ENCODE measurements at places on chromosomes 12 and 14.

DNA sequence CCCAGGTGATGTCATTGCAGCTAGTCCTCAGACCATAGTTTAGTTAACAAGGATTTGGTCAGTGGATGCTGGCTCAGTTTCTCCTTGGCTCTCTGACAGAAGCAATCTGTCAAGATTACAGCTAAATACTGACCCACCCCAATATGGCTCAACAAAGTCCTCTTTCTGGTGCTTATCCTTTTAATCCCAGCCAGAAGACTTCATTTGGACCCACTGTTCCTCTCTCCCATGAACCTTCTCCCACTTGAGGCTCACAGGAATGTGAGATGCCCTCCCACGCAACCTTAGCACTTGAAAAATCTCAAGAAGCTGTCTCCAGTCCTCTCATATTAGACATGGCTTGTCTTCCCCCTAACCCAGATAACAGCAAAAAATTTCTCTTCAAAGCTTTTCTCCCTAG, 47.7 kb downstream of the C12orf50 start:
- no peak for DNase-seq

- peak; percentile 39 for DNase-seq
Measured at GRCh38 chr12:101697197-101697929, at the start of gene CHPT1. Gene CHPT1, plus strand, starts transcription at chr12:101697640. Its CDS starts 222 bp downstream, at chr12:101697862.

DNA sequence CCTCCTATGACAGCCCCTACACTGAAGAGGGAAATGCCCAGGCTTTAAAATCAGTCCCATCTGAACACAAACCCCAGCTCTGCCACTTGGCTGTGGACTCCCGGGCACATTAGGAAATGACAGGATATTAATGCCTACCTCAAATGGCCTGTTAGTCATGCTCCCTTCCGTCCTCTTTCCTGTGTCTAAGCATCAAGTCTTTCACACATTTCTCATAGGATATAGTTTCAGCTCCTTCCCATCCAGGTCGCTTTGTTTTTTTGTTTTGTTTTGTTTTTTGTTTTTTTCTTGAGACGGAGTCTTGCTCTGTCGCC, 16.1 kb downstream of the PLEK2 start:
- DNase-seq = no peak

DNA sequence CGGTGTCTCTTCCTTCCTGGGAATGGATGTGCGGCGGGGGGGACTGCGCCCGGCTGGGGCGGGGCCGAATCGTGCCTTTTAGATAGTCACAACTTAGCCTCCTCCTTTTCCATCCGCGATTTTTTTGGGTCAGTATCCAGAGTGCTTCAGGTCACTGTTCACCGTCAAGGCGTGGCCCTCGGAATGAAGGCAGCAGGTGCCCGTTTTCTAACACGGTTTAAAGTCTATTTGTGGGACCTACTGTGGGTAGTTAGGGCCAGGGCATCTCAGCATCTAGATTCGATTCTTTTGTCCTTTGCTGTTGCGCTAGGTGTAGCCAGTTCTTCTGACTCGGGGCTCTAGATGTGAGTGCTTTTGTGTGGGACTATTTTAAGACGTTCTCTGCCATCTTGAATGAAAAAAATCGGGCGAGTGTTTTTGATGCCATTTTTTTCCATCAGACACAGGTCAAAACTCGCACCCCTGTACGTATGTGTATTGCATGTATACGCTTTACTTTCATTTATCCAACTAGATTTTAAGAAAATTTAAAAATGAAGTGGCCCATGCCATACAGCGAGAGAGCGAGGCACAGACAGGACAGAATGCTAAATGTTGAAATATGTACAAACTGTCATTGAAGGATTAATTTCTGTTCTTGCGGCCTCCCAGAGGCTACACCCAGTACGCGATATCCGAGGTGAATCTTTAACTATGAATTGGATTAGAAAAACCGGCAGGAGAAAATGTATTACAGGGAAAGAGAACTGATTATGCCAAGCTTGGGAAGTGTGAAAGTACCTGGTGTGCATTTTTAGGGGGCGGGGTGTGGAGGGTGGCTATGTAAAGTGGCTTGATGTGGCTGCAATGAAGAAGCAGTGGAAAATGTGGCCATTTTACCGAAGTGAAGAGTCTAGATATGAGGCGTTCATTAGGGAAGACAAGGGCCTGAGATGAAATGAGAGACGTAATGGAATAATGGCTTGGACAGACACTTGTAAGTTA, 835 bp downstream of the VEZT start:
- DNase-seq = no peak

DNA sequence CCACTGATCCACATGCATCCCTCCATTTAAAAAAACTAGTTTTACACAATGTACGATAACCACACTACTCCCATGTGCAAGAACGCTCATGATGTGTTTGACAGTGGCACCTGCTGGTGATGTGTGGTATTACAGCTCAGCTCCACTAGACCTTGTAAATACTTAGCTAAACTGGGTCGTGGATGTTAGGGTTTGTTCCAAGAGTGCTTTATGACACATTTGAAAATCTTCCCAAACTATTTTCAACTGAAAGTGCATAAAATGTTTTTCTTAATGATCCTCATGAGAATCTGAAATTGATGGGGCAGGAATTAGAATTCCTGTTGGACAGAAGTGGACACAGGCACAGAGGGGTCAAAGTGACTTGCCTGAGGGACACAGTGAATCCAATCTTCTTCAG, 99.2 kb downstream of the SCARB1 start:
- no peak for DNase-seq

GRCh38 chr14:32920696-32921276, 17.9 kb upstream of the NPAS3 start:
- DNase-seq = no peak

Data from stimulated activated CD8-positive, alpha-beta memory T cell treated with anti-CD3 and anti-CD28 coated beads, Interleukin-7, amount 100 ng/mL, for 1 hour (primary cell).